ENCODE measurements at places on chromosomes 2 and 18.

GRCh38 chr2:205323929-205324328 lies 358.4 kb upstream of the NRP2 start:
- H3K36me3 ChIP-seq: peaks cover 12% of the 10 kb centered on the region
- no peak overlapping the region for H3K27ac ChIP-seq
- no peaks in the 10 kb centered on the region for H3K27me3 ChIP-seq
- peaks cover 14% of the 10 kb centered on the region for H3K4me1 ChIP-seq
- no peak for DNase-seq

DNA sequence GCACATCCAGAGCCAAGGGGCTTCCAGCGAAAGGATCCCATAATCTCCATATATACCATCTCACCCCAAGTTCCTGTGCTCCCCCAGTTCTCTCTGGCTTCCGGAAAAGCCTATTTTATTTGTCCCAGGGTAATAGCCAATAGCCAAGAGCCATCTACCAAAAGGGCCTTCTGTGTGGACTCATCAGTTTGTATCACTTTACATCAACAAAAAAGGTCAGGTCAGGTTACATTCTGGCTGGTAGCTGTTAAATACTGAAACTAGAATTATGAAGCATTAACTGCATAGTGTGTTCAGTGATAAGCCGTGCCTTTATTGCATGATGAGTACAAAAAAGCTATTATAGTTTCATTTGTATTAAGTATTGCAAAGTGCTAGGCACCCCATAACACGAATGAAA lies 223.7 kb downstream of the IRS1 start:
- H3K27ac ChIP-seq: no peak overlapping the region
- H3K4me1 ChIP-seq: peaks cover 5% of the 10 kb centered on the region
- no peaks in the 10 kb centered on the region for H3K36me3 ChIP-seq
- H3K4me3 ChIP-seq: no peak overlapping the region

DNA sequence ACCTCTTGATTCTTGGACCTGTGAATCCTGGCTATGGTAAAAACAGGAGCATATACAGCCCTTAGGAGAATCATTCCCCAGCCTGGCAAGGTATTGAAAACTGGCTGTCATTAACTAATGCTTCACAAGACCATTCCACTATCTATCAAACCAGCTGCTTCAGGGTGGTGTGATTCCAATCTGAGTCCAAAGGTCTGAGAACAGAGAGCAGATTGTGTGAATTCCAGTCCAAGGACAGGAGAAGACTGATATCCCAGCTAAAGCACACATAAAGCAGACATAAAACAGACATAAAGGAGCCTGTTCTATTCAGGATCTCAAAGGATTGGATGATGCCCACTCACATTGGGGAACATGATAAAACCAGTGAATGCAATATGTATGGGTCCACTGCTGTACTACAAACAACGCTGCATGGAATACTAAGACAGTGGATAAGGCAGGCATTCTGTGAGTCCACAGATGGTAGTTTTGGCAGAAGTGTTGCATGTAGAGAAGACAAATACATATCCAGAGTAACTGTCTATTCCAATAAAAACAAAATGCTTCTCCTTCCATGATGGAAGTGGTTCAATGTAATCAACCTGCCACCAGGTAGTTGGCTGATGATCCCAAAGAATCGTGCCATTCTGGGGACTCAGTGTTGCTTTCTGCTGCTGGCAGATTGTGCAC lies 363.9 kb downstream of the KCNJ3 start:
- H3K4me1 ChIP-seq: no peaks in the 10 kb centered on the region
- no peak for DNase-seq
- no peak overlapping the region for H3K4me3 ChIP-seq

GRCh38 chr2:237968048-237968862 lies 1.4 kb downstream of the UBE2F start:
- H3K27ac ChIP-seq: peak overlapping the region; percentile 71
- DNase-seq: no peak
